WTC11 (cell line): ENCODE measurements at places on chromosomes 6 and 20. TPM values are rescaled to one million over a fixed set of nuclear protein-coding genes. Genes with fewer than 3 reads are reported as not detected.

DNA sequence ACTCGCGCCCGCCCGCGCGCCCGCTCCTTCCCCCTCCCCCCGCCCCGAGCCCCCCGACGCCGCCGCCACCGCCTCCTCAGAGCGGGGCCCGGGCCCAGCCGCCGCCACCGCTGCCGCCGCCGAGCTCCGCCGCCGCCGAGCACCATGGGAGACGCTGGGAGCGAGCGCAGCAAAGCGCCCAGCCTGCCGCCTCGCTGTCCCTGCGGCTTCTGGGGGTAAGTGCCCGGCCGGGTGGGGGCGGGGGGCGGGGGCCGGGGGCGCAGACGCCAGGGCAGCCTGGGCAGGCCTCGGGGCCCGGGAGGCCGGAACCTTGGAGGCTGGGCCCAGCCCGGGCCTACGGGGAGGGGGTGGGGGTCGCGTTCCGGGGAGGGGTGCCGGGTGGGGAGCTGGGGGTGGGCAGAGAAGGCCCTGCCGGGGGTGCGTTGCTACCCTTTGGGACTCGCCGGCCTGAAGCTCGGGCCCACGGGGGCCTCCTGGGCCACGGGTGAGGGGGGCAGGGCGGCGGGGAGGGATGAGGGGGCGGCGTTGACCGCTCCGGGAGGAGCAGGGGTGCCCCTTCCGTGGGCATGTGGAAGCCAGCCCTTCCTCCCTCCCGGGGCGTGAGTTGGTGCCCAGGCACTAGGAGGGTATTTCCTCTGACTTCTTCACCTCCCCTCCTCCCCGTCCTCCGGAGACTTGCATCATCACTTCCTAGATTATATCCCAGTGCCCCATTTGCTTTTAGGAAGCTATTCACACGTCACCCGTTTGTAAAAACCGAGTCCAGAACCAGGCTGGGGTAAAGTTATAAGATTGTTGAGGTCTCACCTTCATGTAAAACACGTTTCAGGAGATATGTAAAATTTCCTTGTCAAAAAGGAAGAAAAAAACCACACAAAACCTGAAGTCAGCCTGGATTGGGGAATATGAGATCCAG lies 533 bp downstream of the ZFAND3 start:
- DNase-seq = peak; percentile 26

DNA sequence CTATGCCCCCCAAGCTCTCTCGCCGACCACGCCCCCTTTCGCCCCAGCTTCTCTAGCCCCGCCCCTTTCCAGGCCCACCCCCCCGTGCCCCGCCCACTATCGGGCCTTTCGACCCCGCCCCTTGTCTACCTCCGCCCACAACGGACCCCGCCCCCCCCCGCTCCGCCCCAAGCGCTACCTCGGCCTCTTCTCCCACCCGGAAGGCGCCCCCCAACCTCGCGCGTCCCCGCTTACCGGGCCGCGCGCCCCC lies 200 bp downstream of the ZBTB22 start:
- peak; percentile 69 for DNase-seq

DNA sequence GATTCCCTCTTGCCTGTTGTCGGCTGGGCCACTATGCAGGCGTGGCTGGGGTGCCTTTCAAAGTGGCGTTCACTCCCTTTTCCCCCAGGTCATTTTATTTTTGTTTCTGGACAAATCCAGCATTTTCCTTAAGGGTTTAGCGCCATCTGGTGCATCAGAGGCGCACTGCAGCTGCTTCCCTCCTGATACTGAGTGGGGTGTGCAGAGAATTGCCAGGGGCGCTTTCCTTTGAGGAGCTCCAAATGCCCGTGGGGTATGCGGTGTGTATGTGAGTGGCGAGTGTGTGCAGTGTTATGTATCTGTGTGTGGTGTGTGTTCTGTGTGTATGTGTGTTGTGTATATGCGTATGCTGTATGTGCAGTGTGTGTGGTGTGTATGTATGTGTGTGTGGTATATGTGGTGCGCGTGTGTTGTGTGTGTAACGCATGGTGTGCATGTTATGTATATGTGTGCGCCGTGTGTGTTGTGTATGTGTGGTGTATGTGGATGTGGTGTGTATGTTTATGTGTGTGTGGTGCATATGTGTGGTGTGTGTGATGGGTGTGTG lies 100.1 kb upstream of the AGPAT4 start:
- peak; percentile 87 for DNase-seq

DNA sequence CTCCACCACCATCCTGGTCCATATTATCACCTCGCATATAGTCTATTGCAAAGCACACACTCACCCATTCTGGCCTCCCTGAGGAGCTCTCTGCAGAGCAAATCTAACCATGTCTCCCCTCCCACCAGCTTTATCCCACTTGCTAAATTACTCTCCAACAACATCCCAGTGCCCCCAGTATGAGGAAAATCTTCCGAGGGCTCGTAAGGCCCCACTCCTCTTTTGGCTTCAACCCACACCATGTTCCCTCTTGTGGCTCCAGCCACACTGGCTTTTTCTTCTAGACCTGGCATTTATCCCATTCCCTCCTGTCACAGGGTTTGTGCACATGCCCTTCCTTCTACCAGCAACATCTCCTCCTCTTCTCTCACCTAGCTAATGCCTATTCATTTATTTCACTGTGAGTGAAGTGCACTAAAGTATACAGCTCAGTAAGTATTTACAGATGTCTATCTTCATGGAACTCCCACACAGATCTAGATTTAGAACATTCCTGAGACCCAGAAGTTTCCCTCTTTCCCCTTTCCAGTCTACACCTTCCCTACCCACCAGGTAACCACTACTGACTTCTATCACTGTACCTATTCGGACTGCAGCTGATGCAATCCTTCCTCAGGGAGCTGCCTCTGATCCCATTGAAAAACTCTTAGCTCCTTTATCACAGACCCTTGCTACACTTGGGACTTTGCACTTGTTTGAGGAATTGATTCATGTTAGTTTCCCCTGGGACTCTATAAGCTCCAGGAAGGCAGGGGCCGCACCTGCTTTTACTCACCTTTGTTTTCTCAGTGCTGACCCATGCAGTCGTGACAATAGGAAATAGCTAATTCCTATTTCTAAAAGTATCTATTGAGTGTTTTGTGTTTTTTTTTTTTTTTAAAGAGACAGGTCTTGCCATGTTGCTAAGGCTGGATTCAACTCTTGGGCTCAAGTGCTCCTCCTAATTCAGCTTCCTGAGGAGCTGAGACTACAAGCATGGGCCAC lies 15.5 kb downstream of the MRPL14 start:
- no peak for DNase-seq

TULP1 gene
- total RNA-seq = 2.9 to 4.3 TPM (median 3.4 TPM) in 3 replicates

KCNG1 gene
- total RNA-seq = 31.2 to 34.6 TPM (median 31.6 TPM) in 3 replicates

GNMT gene
- 1.6 to 2.7 TPM (median 2.0 TPM) in 3 replicates for total RNA-seq
